Stimulated activated CD4-positive, alpha-beta T cell treated with anti-CD3 and anti-CD28 coated beads, Interleukin-12 subunit alpha, Interleukin-12 subunit beta, amount 100 ng/mL, for 4 hours (primary cell): ENCODE measurements at places on chromosomes 2 and 18.

GRCh38 chr2:95390272-95390880 lies 12.1 kb upstream of the FAHD2A start:
- no peak for DNase-seq

GRCh38 chr18:56891870-56892269 lies 240.7 kb downstream of the WDR7 start:
- no peak for DNase-seq

DNA sequence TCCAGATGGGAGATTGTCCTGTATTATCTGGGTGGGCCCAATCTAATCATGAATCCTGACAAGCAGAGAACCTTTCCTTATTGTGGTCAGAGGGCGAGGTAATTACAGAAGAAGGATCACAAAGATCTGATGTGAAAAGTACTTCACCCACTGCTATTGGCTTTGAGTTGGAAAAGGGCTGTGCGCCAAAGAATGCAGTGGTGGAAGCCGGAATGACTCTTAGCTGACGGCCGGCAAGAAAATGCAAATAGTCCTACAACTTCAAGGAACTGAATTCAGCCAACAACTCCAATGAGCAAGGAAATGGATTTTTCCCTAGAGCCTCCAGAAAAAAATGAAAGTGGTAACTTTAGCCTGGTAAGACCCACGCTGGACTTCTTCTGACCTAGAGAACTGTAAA lies 67.3 kb downstream of the CTNNA2 start:
- no peak for DNase-seq

DNA sequence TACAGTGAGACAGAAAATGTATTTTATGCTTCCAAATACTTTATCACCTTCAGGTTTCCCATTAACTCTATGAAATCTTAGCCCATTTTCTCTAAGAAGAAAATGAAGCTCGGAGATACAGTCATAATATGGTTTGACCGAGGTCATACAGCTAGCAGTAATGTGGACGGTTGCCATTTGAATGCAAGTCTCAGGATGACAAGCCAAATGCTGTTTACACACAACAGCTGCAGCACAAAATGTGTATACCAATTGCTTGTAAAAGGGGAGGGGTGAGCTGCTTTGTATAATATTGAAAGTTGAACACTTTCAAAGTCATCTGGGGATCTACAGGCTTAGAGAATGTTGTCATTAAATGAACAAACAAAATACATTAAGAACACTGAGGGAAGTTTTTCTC lies 93.8 kb upstream of the FSIP2 start:
- DNase-seq: no peak

DNA sequence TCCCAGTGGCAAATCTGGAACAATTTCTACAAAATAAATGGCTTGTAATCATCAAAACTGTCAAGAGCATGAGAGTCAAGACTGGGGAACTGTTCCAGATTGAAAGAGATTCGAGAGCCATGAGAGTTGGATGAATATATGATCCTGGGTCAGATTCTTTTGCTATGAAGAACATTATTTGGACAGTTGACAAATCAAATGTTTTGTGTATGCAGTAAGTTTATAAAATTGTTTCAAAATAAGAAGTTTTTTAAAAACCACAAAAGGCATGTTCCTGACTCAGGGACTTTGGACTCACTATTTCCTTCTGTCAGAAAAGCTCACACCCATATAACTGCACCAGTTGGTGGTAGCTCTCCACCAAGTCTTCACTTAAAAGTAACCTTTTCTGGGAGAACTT lies 38.5 kb downstream of the ROCK2 start:
- DNase-seq: no peak

- DNase-seq: no peak
These were observed 102.8 kb upstream of the CTDP1 start for GRCh38 chr18:79576686-79577351.

DNA sequence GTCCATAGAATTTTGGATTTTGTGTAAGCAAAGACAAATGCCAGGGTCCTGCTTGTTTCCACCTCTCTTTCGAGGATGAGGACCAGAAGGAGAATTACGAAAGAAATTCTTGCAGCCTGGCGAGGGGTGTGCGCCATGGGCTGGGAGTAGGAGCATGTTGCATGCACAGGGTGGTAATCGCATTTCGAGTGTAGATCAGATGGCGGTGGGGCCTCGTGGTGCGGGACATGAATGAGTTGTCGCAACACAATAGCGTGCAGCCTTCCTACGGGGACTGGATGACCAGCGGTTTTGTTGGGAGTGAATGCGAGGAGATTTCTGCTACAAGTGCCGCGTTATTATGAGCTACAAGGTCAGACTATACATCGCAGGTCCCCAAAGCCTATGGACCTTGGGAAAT lies 4.2 kb upstream of the EN1 start:
- no peak for DNase-seq

DNA sequence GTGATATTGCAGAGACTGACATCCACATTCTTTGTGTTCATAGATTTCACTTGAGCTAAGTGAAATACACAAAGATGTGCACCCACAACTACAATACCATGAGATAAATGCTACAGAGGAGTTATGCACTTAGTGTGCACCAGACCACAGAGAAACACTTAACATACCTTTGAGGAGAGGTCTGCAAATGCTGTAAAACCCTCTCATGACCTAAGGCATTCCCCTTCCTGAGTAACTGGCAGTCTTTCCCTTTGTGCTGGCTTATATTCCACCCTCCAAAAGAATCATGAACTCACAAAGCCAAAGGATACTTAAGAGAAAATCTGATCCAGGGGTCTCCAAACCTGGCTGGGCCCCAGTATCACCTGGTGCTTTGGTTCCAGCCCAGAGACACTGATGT lies 16.2 kb downstream of the NXPH2 start:
- DNase-seq: no peak

GRCh38 chr2:153115141-153115540 lies 363.4 kb downstream of the RPRM start:
- no peak for DNase-seq

- no peak for DNase-seq
These were observed 30.5 kb downstream of the OLA1 start for GRCh38 chr2:174217869-174218268.

DNA sequence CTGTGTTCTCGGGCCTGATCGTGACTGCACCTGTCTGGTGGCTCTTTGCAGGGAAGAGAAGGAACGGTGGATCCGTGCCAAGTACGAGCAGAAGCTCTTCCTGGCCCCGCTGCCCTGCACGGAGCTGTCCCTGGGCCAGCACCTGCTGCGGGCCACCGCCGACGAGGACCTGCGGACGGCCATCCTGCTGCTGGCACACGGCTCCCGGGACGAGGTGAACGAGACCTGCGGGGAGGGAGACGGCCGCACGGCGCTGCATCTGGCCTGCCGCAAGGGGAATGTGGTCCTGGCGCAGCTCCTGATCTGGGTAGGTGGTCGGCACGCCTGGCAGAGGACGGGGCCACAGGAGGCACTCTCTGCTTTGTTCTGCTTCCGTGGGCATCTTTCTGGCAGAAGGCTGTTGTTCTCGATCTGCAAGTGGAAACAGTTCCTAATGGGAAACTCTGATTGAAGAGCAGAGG lies 48.0 kb downstream of the GBX2 start:
- DNase-seq: no peak

- no peak for DNase-seq
These were observed 400.9 kb downstream of the TSN start for GRCh38 chr2:122156176-122156890.

- no peak for DNase-seq
These were observed 168.5 kb downstream of the TMEFF2 start for GRCh38 chr2:192026059-192026824.

DNA sequence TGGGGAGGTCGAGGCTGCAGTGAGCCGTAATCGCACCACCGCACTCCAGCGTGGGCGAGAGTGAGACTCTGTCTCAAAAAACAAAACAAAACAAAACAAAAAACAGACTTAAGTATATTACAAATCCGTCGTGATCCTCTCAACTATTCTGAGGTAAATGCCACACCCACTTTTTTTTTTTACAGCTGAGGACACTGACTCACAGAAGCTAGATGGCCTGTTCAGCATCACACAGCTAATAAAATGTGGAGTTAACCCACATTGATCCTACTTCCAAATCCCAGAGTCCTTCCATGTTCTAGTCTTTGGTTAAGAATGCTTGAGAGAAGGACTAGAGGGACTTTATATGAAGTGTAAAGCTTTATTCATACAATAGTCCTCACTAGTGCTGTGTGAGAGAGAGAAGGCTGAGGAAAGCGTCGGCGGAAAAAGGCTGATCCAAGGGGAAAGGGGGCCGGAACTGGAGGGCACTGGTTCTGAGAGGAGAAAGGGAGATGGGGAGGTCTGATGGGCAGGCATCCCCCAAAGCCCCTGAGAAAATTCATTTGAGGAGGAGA lies 627 bp downstream of the RNF25 start:
- no peak for DNase-seq

DNA sequence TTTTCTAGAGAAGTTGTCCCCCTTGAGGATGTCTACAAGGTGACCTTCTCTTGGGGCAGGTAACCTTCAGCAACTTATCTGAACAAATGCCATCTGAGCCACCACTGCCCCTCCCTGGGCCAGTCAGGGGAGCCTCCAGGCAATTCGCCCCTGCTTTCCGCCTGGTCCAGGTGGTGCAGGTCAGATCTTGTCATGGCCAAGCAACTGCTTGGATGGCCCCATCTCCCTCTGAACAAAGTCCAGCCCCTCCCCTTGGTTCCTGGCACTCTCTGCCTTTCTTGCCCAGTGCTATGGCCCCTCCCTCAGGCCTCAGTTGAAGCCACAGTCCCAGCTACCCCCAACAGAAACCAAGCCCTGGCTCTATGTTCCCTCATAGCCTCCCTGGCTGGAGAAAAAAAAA lies 138.7 kb downstream of the ALPK2 start:
- DNase-seq: no peak

DNA sequence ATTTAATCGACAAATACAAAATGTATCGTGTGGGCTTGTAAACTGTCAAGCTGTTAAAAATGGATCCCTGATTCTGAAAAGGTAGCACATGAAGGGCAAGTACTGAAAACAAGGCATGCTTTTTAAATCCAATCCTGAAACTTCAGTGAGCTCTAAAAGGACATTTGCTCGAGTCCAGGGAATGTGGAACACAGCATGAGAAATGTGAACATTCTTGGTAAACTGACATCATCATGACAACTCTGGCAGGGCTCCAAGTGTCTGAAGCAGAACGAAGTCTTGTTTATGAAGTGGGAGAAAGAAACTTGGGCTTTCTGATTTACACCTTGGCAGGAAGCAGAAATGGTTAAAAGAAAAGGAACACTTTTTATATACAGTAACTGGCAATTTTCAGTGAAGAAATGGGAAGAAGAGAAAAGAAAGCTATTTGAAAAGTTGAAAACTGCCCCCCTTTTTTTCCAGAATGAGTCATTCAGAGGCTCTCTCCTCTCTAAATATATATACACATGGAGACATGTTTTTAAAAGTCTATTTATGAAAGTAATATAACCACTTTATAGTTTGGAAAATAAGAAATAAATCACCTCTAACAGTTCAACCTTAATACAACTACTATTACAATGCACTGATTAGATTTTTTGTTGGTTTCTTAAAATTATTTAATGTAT lies 120.8 kb downstream of the GAREM1 start:
- DNase-seq: no peak

GRCh38 chr2:15313657-15314056 lies 247.5 kb downstream of the NBAS start:
- no peak for DNase-seq
